ENCODE measurements at places on chromosomes 16 and 17.

GRCh38 chr17:17814162-17815061, 22.4 kb downstream of the SREBF1 start:
- DNase-seq: no peak

GRCh38 chr17:61647047-61647446, 56.0 kb upstream of the NACA2 start:
- DNase-seq: peak; percentile 85

DNA sequence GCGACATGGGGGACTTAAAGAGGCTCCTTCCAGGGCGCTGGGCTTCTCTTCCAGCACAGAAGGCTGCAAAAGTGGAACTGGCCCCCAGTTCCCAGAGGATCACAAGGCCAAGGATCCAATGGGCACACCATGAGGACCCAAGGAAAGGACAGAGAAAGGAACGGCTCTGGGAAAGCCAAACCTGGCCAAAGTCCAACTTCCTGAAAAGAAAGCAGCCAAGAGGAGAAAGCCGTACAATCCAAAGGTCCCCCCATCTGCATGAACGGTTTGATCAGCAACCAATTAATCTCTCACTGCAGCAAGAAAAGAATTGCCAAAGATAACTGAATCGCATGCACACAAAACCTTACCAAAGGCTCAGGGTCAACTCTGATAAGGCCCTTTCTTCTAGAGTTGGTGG, 19.8 kb upstream of the ICAM2 start:
- no peak for DNase-seq

DNA sequence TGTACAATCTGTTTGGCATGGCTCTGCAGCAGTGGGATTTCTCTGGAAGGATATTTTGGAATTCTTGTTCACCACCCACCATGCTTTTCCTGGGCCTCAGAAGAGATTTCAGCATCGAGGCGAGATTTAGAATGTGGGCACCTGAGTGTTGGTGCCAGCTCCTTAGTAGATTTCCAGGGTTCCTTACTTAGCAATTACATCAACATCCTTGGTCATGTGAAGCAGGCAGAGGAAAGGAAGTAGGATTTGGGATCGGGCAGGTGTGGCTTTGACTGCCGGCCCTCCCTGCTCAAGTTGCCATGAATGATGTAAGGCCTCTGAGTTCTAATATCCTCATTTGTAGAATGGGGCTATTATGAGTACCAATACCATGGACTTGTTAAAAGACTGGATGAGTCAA, 13.1 kb upstream of the RBFOX1 start:
- DNase-seq: no peak

GRCh38 chr16:81224824-81225223, 13.7 kb upstream of the BCO1 start:
- DNase-seq: no peak

DNA sequence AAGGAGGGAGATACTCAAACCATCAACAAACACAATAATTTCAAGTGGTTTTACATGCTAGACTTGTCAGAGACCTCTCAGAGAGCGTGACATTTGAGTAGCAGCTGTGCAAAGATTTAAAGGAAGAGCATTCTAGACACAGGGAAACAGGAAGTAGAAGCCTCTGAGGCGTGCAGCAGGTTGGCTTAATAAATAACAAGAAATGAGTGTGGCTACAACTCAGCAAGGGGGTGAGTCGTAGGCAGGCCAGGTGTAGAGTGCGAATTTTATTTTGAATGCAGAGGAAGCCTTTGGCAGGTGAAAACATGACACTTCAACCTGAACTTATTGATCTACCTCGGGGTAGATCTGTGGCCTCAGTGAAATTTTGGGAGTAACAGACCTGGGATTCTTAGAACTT, 73.2 kb upstream of the MRTFB start:
- DNase-seq: no peak

DNA sequence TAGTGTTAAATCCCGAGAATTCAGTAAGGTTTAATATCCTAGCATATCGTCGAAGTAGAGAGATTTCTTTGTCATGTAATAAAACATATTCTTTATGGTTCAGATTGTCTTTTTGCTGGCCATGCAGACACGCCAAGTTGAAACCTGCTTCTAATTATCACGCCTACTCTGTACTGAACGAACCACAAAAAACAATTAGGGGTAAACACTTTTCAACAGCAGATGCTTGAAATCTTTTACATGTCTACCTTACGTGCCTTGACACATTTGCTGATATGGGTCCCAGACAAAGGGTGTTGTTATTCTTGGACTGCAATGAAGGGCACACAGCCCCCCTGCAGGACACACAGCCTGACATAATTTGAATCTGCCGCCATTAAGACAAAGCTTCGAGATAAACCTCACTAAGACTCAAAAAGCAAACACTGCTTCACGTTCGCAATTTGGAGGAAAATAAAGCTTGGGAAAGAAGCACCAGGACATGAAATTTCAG, 13.3 kb downstream of the WIPI1 start:
- no peak for DNase-seq

- no peak for DNase-seq
Measured at GRCh38 chr16:76409706-76410105, 132.5 kb downstream of the CNTNAP4 start.

DNA sequence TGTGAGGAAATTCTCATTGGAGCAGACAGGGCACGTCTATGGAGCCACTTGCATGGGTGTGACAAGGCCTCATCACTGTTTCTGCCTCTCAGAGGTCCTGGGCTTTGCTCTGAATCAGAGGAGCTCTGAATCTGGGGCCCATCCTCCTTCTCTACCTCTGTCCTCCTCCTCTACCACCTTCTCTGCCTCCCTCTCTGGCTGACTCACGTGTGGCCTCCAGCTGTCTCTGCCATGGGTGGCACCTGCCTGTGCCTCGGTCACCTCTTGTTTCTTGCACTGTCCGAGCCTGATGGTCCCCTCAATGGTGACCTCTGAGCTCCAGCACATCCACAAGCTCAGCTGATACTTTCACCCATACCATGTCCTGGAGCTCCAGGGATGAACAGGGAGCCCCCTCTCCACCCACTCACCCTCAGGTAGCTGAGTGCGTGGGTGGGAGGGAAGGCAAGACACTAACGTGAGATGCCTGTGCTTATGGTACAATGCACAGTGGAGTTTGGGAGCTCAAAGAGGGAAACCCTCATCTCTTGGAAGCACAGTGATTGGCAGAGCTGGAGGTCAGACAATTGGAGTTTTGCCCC, 116.4 kb upstream of the CRHR1 start:
- no peak for DNase-seq

DNA sequence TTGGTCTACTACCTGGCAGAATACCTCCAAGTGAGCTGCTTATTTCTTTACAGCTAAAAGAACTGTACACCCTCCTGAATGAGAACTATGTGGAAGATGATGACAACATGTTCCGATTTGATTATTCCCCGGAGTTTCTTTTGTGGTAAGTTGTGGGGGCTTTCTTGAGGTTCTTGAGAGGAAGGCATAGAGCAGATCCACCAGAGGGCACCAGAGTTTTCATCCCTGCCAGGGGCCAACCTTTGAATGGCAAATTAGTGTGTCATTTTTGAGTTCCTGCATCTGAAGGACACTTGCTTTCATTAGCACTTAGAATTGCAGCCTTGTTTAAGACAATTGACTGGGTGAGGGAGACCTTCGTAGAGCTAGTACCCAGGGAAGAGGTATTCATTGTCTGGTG, 35.0 kb downstream of the NMT1 start:
- DNase-seq: peak; percentile 39

- DNase-seq: no peak
Measured at GRCh38 chr16:12833926-12834325, 30.2 kb upstream of the CPPED1 start.

DNA sequence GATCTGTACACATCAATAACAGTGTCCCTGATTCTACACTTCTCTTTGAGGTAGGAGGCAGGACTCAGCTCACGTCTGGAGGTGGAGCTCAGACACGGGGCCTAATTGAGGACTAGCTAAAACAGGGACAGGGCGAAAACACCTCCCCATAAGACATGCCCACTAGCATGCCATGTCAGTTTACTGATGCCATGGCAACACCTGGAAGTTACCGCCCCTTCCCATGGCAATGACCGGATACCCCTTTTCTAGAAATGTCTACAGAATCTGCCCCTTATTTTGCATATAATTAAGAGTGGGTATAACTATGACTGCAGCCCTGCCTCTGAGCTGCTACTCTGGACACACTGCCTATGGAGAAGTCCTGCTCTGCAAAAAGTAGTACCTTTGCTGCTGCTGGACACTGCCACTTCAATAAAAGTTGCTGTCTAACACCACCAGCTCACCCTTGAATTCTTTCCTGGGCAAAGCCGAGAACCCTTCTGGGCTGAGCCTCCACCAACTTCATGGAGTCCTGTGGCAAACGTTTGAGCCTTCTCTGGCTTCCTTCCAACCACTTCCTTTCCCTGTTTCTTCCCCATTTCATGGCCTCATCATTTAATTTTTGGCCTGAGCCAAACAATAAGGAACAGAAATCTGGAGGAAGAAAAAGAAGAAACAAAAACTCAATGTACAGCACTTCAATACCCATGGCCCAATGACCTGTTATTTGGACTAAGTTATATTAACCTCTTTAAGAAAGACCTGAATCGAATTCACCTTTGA, 21.0 kb downstream of the PHB1 start:
- DNase-seq: no peak

DNA sequence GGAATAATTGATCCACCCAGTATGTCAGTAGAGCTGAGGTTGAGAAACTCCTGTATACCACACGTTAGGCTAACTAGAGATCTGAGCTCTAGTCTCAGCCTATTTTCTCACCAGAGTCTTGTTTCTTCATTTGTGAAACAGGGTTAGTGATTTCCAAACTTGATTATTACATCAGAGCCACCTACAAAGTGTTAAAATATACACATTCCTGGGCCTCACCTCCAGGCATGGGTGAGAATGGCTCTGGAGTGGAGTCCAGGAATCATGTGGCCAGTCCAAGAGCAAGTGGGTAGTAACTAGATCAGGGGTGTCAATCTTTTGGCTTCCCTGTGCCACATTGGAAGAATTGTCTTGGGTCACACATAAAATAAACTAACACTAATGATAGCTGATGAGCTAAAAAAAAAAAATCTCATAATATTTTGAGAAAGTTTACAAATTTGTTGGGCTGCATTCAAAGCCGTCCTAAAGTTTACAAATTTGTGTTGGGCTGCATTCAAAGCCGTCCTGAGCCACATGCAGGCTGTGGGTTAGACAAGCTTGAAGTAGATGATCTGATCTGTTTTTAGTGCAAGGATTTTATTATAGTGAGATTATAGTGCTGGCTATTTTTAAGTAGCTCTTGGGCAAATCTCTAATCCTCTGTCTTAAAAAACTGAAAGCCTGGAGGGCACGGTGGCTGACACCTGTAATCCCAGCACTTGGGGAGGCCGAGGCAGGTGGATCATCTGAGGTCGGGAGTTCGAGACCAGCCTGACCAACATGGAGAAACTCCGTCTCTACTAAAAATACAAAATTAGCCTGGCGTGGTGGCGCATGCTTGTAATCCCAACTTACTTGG, 20.4 kb downstream of the PRCD start:
- no peak for DNase-seq

GRCh38 chr17:9212376-9213302, 191.3 kb downstream of the NTN1 start:
- DNase-seq: no peak

DNA sequence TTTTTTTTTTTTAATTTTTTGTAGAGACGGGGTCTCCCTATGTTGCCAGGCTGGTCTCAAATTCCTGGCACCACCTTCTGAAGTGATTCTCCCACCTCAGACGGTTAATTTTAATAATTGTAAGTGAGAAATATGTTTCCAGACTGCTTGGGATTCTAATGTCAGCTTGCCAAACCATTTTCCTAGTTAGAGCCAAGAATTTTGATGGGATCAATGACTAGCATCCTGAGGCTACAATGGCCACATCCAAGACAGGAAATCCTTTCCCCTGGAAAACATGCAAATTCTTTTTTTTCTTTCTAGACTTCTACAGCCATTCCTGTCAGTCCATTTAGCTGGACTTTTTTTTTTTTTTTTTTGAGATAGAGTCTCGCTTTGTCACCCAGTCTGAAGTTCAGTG, 32.6 kb downstream of the IGF2BP1 start:
- no peak for DNase-seq

DNA sequence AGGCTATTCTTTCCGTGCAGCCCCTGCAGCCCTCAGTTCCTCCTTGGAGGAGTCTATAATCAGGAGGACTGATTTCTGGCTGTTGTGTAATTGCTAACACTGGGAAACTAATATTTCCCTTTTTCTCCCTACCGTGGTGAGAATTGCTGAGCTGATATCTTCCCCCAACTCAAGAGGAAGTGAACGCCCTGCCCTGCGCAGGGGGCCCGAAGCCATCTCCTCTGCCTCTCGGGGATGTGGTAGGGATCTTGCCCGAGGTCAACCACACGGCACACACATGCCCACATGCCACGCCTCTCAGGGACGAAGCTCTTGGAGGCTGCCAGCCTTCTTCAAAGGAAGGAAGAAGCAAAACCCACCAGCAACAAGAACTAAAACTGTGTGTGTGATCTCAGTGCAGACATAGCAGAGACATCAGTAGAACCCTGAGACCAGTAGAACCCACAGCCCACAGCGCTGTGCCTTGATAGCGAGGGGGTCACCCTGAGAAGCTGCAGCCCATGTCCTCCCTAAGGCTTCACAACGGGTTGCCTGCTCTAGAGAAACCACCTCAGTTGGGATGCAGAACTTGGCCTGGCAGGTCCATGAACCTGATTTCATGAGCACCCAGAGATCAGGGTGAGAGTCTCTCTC, 8.9 kb upstream of the ULK2 start:
- DNase-seq: no peak

GRCh38 chr16:78843978-78844377, 744.5 kb downstream of the WWOX start:
- no peak for DNase-seq

DNA sequence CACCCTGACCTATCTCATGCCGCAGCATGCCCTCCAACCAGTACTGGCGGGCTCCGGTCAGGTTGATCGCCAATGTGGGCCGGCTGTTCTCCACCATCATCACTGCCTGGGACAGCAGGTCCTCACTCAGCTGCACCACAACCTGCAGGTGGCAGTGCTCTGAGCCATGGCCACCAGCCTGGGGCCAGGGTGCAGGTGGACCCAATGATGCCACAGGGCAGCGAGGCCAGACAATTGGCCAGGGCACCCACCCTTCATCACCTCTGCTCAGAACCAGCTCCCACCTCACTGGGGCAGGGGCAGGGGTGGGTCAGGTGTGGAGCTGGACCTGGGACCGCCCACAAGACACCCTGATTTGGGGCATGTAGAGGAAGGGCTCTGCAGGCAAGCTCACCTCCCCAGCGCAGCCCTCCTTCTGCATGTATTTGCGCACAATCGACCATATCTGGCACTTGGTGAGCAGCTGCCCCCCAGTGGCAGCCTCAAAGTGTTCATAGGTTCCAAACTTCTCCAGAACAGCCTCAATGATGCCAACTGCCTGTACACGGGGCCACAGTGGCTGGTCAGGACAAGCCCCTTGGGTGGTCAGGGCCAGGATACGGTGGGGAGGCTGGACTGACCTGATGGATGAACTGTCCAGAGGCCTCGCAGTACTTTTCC, 4.2 kb downstream of the MATCAP1 start:
- DNase-seq: no peak

All from IMR-90 (cell line).